ENCODE measurements at places on chromosomes 5 and 9. TPM values are rescaled to one million over a fixed set of nuclear protein-coding genes. Genes with fewer than 3 reads are reported as not detected.

DNA sequence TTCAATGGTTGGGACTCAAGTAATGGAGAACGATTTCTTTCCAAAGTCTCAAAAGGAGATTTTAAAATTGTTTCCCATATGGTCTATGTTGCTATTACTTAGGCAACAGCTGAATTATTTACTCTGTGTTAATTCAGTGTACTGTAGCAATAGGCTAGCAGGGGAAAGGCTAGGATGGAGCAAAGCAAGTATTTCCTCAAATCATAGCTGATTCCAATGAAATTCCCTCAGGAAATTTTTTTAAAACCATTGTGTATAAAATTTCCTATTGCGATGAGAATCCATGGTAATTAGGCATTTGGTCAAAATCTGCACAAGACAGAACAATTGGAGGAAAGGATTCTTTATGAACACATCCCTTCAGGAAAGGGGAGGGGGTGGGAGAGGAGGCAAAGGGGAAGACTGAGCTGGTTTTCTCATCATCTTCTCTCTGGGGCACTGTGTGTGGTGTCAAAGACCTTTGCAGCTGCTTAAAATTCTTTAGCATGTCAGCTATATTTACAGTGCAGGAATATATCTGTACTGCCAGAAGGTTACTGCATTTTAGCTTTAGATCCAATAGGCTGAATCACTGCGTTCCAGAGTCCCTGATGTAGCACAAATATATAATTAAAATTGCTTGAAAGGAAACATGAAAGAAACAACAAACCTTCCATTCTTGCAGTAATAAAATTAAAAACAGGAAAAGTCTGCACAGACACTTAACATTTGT is 95.3 kb downstream of the ZNF608 start:
- H3K27ac ChIP-seq = peak overlapping the region; percentile 76
- peak overlapping the region; percentile 13 for H3K4me3 ChIP-seq
- DNase-seq = no peak
- H3K4me1 ChIP-seq = peaks cover 80% of the 10 kb centered on the region

DNA sequence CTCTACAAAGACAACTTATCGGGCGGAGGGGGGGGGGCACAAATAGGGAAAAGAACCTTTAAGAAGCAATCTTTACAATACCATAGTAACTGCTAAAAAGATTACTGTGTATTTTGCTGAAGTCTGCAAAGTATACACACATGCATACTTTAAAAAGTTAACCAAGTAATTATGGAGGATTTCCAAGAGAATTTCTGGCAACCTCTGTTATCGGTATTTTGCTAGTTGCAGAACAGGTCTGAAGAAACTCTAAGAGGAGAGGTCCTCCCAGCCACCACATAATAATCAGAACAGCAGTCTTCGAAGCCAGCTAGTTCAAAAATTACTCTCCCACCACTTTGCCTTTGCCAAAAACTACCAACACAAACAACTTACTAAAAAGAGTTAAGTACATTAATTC is 56.1 kb downstream of the UBAP2 start:
- H3K27ac ChIP-seq = no peak overlapping the region
- H3K36me3 ChIP-seq = peaks cover 6% of the 10 kb centered on the region
- no peak overlapping the region for H3K4me3 ChIP-seq

GRCh38 chr5:177256296-177256695 is 47.2 kb downstream of the RAB24 start:
- no peaks in the 10 kb centered on the region for H3K27me3 ChIP-seq
- no peak for DNase-seq
- H3K4me1 ChIP-seq = no peaks in the 10 kb centered on the region
- no peak overlapping the region for H3K27ac ChIP-seq
- no peak overlapping the region for H3K4me3 ChIP-seq
- peaks cover 44% of the 10 kb centered on the region for H3K36me3 ChIP-seq

- H3K4me1 ChIP-seq = peaks cover 19% of the 10 kb centered on the region
- H3K27me3 ChIP-seq = no peaks in the 10 kb centered on the region
- H3K27ac ChIP-seq = no peak overlapping the region
- no peak for DNase-seq
- no peaks in the 10 kb centered on the region for H3K36me3 ChIP-seq
These were observed 16.6 kb upstream of the KIF12 start for GRCh38 chr9:114115654-114116125.

- H3K4me1 ChIP-seq = peaks cover 44% of the 10 kb centered on the region
- H3K4me3 ChIP-seq = peak within 1 kb of the TSS; percentile 34
- no peaks in the 10 kb centered on the region for H3K36me3 ChIP-seq
- DNase-seq = peak; percentile 67
- peak within 1 kb of the TSS; percentile 85 for H3K27ac ChIP-seq
These were observed at the start of gene FREM1 for GRCh38 chr9:14909961-14910805. Gene FREM1 (minus strand): TSS chr9:14910428. CDS start chr9:14868977, 41,451 bp downstream.

DNA sequence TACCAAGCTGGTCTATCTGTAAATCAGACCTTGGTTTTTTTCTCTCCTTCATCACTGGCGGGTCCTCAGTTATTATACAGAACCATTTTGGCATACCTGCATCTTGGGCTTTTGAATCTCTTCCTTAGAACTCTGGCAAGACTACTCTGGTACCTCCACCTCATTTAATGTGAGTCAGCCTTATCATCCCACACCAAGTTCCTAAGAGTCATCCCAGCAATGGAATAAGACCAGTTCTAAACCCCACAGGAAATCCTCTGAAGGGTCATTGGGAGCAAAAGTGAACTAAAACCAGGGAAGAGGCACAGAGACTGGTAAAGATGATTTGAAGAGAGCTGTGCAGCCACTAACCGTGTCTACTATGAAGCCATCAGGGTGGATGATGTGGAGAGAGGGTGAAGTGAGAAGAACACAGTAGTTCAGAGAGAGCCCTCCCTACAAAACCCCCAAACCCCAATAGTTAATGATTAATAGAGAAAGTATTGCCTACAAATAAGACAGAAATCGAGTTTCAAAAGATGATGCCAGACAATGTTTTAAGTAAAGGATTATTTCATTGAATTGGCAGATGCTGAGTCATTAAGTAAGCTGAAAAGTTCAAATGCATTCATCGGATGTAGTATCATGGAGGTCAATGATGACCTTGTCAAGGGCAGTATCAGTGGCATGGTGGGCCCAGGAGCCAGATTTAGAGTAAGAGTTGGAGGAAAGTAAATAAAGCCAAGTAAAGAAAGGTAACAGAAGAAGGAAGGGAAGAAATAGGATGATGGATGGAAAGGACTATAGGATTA is 85.4 kb downstream of the PCSK1 start:
- no peak for DNase-seq
- H3K36me3 ChIP-seq = no peaks in the 10 kb centered on the region
- no peak overlapping the region for H3K27ac ChIP-seq
- no peaks in the 10 kb centered on the region for H3K4me1 ChIP-seq
- H3K4me3 ChIP-seq = no peak overlapping the region

- peaks cover 17% of the 10 kb centered on the region for H3K4me1 ChIP-seq
- DNase-seq = no peak
- peaks cover 89% of the 10 kb centered on the region for H3K36me3 ChIP-seq
- no peaks in the 10 kb centered on the region for H3K27me3 ChIP-seq
- H3K27ac ChIP-seq = peak overlapping the region; percentile 77
- no peak overlapping the region for H3K4me3 ChIP-seq
These were observed 87.7 kb downstream of the VCAN start for GRCh38 chr5:83559118-83559785.

DNA sequence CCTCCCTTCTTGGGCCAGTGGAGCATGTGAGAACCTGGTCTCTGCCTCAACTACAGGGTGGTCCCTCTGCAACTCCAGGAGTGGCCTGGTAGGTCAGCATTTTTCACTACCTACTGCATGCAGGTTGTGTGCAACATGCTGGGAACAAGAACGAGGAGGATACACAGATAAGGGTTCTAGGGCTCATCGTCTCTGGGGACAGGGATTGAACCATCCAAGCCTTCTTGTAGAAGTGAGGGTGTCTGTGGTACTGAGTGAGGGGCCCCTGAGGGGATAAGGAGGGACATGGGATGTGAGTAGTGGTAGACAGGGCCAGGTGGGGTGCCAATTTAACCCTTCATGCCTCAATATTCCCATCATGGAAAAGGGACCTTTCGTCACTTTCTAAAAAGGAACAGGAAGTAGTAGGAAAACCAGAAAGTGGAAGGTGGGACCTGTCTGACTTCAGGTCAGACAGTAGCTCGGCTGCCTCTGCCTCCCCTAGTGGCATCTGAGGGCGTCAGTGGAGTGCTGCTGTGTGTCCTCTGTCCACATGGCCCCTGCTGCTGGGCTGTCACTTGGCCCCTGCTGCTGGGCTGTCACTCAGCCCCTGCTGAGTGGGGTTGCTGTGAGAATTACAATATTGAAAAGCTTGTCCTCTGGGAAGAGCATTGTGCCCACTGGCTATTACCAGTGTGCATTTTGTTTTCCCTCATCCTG is 48.6 kb upstream of the RNU6ATAC start:
- no peak overlapping the region for H3K27ac ChIP-seq
- H3K4me1 ChIP-seq = peaks cover 33% of the 10 kb centered on the region
- no peak for DNase-seq

IL13 gene
- not detected for total RNA-seq

DNA sequence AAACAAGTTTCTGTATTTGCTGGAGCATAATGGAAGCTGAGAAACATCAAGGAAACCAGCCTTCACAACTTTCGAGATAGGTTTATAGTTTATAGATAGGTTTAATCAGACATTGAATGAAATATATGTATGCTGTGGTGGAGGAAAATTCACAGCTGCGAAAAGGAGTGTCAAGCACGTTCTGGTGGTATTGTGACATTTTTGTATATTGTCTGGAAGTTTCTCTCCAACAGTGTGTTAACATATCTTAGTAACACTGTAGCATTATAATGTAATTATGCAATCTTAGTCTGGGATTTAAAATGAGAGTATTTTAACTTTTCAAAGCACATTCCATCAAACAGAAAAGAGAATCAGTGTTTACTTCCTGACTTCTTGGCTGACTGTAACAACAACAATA is 50.0 kb downstream of the FCHO2 start:
- H3K4me1 ChIP-seq = no peaks in the 10 kb centered on the region
- no peaks in the 10 kb centered on the region for H3K36me3 ChIP-seq
- H3K27ac ChIP-seq = no peak overlapping the region
- no peaks in the 10 kb centered on the region for H3K27me3 ChIP-seq
- H3K4me3 ChIP-seq = no peak overlapping the region

DNA sequence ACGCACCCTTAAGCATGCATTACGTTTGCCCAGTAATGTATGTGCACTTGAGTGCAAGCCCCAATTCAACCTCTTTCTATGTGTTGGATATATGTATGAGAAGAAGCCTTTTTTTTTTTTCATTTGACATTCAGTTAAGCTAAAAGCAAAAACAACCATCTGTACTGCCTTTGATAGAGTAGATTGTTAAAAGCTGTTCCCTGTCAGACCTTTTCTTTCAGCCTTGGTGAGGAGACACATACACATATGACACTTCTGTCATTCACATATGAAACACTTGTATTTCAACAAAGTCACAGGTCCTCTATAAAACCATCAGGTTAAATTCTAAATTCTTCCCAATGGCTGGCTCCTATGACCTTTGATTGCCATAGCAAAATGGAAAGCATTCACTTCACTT is 40.2 kb upstream of the STARD4 start:
- H3K4me3 ChIP-seq = no peak overlapping the region
- no peak for DNase-seq
- H3K36me3 ChIP-seq = no peaks in the 10 kb centered on the region
- no peak overlapping the region for H3K27ac ChIP-seq

FOXD4L6 gene
- total RNA-seq = not detected

DNA sequence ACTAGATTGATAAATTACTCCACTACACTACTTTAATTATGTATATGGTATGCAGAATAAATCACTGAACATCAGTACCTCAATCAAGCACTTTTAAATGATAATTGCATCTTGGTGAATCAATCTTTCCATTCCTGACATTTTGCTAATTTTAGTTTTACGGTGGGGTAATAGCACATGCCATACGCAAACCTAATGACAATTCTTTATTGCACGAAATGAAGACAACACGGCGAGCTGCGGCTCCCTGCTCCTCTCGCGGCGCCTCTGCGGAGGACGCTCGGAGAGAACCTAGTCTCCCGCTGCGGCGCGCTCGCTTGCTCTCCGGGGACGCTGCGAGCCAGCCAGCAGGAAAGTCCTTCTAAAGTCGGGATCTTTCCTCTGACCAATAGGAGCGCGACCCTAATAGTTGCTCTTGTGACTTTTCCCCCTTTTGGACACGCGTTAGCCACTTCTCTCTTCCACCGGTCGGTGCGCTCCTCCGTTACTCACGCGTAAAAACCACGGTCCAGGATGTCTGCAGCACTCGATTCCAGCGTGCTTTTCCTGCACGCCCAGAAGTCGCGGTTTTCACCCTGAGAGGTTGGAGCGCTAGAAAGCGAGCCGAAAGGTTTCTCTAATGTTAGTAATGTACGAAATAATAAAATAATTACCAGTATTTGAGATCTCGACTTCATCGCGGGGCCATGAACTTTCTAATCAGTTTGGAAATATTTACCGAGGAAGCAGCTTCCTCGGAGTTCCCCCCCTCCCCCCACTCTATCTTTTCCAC is 1.0 kb upstream of the MEF2C start:
- peaks cover 14% of the 10 kb centered on the region for H3K4me1 ChIP-seq
- H3K36me3 ChIP-seq = no peaks in the 10 kb centered on the region
